ENCODE measurements at places on chromosomes 3 and 15. TPM values are rescaled to one million over a fixed set of nuclear protein-coding genes. Genes with fewer than 3 reads are reported as not detected.

- no peaks in the 10 kb centered on the region for H3K36me3 ChIP-seq
- H3K27me3 ChIP-seq = no peaks in the 10 kb centered on the region
- H3K4me3 ChIP-seq = no peak overlapping the region
Measured at GRCh38 chr3:152197937-152198336, 70.8 kb upstream of the MBNL1 start.

DNA sequence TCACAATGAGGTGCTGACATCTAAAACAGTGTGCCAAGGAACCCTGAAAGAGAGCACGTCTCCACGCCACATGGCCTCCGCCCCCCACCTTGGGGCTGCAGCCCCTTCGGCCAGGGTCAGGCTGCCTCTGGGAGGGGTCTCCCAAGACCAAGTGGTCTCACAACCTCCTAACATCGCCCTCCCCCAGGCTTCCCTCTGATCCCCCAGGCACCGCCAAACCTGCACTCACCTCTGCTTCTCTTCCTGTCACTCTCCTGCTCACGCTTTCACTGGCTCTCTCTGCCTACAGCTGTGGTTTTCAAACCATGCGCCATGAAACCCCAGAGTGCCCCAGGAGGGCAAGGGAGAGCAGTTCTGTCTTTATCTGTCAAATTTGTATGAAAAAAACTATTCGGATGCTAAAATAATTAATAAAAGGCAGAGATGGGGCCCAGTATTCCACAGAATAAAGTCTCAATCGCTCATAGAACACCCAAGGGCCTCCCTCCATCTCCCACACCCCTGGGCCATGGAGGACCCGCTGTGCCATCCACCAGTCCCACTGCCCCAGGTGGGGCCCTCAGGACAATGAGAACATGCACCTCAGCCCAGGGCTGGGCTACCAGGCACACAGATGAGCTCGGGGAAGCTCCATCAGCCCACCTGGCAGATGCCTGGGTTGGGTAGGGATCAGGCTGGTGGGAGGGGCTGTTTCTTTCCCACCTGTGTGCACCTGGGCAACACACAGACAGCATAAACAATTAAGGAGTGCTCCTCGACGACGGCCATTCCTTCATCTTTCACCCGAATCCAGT is 21.5 kb downstream of the CYFIP1 start:
- H3K36me3 ChIP-seq = no peaks in the 10 kb centered on the region
- no peaks in the 10 kb centered on the region for H3K27me3 ChIP-seq
- no peaks in the 10 kb centered on the region for H3K4me1 ChIP-seq
- DNase-seq = no peak

DPPA4 gene
- total RNA-seq = not detected

DNA sequence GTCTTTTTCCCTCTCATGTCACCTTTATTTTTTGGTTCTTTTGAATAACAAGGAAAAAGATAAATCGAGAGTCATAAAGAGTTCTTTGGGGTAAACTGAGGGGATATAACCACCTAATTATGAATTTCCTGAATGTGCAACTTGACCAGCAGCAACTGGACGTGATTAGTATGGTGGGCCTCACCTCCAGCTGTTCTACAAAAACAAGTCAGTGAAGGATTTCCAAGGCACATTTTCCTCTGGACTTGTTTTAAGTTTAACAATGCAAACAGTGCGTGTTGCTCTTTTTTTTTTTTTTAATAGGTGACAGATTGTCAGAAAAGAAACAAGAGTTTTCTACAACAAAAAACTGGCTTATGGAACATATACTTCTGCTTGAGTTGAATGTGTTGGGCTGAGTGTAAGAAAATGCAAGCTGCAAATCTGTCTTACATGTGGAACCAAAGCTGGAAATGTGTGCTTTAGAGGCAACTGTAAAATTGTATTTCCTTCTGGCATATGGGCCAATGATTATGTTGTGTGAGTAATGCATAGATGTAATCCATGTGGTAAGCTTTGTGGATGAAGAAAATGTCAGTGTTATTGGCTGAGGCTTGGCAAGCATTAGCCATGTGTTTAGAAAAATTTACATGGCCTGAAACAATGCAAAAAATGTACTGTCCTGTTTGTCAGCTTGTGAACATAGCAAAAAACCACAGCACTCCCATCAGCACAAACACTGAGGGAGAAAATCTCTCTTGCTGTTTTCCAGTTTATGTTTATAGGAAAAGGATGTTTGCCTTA is 44.5 kb upstream of the FNDC3B start:
- no peak overlapping the region for H3K4me3 ChIP-seq
- no peaks in the 10 kb centered on the region for H3K36me3 ChIP-seq
- H3K4me1 ChIP-seq = peaks cover 15% of the 10 kb centered on the region
- no peak overlapping the region for H3K27ac ChIP-seq

GRCh38 chr15:47460795-47461573 is 256.3 kb upstream of the SEMA6D start:
- no peak for DNase-seq
- no peak overlapping the region for H3K4me3 ChIP-seq
- H3K27ac ChIP-seq = no peak overlapping the region
- H3K4me1 ChIP-seq = no peaks in the 10 kb centered on the region

GRCh38 chr3:129139911-129140310 is 18.3 kb upstream of the RAB43 start:
- DNase-seq = no peak
- H3K36me3 ChIP-seq = 0 out of 2 replicates have a peak, but pooled peaks cover 4% of the 10 kb centered on the region
- H3K27me3 ChIP-seq = no peaks in the 10 kb centered on the region
- H3K4me3 ChIP-seq = no peak overlapping the region

- no peak overlapping the region for H3K4me3 ChIP-seq
- H3K27ac ChIP-seq = no peak overlapping the region
- no peaks in the 10 kb centered on the region for H3K27me3 ChIP-seq
- no peaks in the 10 kb centered on the region for H3K4me1 ChIP-seq
- H3K36me3 ChIP-seq = no peaks in the 10 kb centered on the region
Measured at GRCh38 chr3:197456261-197457091, 99.3 kb downstream of the BDH1 start.

PARP15 gene
- not detected for total RNA-seq

CRYGS gene
- total RNA-seq = 3.4 TPM

- H3K36me3 ChIP-seq = no peaks in the 10 kb centered on the region
- H3K4me3 ChIP-seq = no peak overlapping the region
- H3K27me3 ChIP-seq = peaks cover 24% of the 10 kb centered on the region
- no peak for DNase-seq
- no peak overlapping the region for H3K27ac ChIP-seq
Measured at GRCh38 chr3:186237915-186238314, 124.1 kb downstream of the DGKG start.
